Large intestine (tissue), 12 donors: ENCODE measurements at places on chromosomes 12 and 14.

DNA sequence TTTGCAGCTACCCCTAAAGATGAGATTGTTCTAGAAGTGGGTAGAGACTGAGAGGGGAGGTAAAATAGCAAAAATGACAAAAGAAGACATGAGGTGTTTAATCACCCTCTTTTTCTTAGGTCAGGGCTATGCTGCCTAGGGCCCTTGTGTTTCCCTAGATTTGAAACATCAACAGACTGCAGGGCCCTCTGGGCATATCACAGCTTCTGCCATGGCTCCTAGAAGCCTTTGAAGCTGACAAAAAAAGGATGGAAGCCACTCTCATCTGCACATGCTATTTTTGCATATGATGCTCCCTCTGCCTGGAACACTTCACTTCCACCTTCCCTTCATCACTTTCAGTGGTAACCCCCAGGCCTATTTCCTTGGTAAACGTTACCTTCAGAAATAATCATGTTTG lies 68.1 kb downstream of the BTG1 start:
- DNase-seq = no peak

GRCh38 chr12:57066245-57066644 lies 12.3 kb downstream of the NEMP1 start:
- no peak for DNase-seq

GRCh38 chr14:61754627-61755381 lies 7.4 kb upstream of the SNAPC1 start:
- no peak for DNase-seq

GRCh38 chr14:44830371-44830770 lies 131.4 kb downstream of the KLHL28 start:
- no peak for DNase-seq

DNA sequence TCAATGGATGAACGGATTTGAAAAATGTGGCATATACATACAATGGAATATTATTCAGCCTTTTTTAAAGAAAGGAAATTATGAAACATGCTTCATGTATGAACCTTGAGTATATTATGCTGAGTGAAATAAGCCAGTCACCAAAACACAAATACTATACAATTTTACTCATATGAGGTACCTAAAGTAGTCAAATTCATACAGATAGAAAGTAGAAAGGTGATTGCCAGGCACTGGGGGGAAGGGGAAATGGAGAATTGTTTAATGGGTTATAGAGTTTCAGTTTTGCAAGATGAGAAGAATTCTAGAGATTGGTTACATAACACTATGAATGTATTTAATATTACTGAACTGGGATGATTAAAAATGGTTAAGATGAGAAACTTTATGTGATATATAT lies 171.4 kb downstream of the TMTC3 start:
- DNase-seq = no peak

DNA sequence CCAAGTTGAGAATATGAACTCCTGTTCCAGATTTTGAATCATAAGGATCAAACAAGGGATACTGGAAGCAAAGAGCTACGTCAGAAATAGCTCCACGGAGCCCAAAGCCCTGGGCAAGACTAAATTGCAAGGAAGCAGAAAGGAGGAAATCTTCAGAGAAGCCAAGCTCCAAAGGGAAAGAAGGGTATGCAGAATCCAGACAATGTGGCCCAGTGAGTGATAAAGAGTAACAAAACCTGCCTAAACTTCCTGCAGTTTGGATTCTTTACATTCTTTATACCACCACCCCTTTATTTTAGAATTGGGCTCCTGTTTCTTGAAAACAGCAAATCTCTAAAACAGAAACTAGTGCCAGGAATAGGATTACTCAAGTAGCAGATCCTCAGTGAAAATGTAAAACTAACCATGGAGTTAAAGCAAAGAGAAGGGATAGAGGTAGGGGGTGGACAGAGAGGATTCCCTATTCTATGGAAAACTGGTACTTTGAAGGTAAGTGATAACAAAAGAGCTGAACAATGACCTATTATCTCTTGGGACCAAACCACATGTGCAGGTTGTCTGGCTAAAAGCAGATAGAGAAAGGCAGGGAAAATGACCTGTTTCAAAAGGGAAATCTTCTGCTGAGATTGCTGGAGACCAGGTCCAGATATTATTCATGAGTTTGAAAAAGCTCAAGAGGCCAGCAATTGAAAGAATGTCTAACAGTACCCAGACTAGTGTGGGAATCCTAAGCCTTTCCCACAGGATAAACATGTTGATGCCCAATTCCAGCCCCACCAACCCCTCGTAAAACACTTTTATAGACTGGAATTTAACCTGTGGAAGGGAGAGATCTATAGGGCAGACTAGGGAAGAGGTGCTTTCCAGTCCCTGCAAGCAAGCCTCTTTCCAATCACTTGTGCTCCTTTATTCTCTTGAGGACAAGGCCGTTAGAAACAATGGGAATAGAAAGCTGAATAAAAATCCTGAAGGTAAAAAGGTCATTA lies 24.5 kb downstream of the MBIP start:
- no peak for DNase-seq

GRCh38 chr12:122097927-122098756 lies 19.6 kb downstream of the MLXIP start:
- peak; percentile 91 for DNase-seq

DNA sequence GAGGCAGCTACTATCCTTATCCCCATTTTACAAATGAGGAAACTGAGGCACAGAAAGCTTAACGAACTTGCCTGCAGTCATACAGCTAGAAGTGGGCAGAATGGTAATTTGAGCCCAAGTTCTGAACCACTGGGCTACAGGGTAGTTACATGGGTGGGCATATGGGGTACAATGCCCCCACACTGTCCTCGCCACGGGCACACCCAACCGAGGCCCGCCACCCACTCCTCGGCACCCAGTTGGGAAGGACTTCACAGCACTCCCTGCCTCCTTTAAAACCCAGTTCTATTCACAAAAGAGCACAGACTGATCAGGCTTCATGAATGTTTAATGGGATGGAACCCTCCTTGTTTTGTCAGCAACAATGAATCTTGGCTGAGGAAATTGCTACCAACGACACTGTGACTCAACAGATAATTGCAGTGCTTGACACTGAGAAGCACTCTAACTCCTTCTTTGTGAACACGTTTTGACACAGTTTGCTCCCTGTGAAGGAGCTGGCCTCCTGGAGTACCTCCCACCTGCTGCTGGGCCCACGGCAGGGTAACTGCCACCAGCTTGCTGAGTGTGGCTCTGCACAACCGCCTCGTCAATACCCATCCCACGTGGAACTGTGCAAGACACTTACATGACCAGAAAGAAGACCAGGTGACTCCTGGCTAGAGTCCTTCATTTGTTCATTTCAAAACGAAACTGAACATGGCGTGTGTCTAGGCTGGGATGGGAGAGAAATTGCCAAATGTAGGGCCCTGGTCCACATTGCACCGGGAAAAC lies 63.5 kb downstream of the CLMN start:
- no peak for DNase-seq
